IPS-NIHi11 (cell line): ENCODE measurements at places on chromosomes 2 and 18.
A peak's percentile ranks its signal among the peaks of the same experiment; 100 is the strongest.

GRCh38 chr2:187527262-187527661, 27.0 kb downstream of the TFPI start:
- DNase-seq, result no peak

GRCh38 chr2:171260471-171261424, 100.1 kb upstream of the TLK1 start:
- DNase-seq, result peak; percentile 38

DNA sequence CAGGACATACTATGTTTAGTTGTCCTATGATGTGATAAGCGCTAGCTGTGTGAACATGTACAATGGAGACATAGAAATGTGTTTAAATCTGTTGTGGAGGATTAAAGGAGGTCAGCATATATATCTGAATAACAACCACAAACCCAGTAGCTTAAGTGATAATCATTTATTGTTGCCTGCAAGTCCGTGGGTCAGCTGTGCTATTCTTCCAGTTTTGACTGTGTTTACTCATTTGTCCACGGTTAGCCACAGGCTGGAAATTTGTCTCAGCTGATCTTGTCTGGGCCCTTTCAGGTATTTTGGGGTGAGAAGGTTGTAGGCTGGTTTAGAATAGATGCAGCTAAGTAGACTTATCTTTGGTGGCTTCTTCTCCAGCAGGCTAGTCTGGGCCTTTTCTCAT, 110.4 kb downstream of the PARD3B start:
- no peak for DNase-seq

- DNase-seq, result no peak
Measured at GRCh38 chr18:62338446-62339105, 13.5 kb downstream of the TNFRSF11A start.

DNA sequence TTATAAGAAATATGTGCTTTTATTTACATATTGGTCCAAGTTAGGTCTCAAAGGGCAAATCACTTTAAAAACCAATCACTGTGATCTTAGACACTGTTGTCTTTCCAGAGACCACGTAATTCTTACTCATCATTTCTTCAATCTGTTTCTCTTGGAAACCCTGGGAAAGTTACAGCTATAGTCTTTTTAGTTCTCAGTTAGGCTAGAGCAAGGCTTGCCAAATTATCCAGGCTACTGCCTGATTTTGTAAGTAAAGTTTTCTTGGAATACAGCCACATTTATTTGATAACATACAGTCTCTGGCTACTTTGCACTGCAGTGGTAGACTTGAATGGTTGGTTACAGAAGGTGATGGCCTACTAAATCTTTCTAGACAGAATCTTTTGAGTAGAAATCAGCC, 106.0 kb downstream of the KIAA1328 start:
- no peak for DNase-seq

DNA sequence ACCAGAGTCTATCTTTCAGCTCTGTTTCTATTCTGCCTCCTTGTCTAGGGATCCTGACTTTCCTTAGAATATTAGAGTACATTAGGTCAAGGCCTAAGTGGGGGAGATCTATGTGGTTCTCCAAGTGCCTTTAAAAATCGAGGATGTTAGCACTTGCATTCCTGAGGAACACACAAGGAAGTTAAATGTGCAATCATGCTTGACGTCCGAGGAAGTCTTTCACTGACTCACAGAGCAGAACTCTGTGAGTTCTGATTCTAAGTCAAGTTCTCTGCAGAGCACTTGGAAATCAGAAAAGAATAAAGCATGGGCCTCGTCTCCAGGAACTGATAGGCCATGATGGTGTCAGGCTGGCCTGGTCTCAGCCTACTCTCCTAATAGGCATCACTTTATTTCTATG, 17.2 kb downstream of the FHOD3 start:
- no peak for DNase-seq

GRCh38 chr18:11963991-11964484, 17.3 kb upstream of the IMPA2 start:
- no peak for DNase-seq

- no peak for DNase-seq
Measured at GRCh38 chr2:84833481-84834150, 47.3 kb downstream of the TRABD2A start.

DNA sequence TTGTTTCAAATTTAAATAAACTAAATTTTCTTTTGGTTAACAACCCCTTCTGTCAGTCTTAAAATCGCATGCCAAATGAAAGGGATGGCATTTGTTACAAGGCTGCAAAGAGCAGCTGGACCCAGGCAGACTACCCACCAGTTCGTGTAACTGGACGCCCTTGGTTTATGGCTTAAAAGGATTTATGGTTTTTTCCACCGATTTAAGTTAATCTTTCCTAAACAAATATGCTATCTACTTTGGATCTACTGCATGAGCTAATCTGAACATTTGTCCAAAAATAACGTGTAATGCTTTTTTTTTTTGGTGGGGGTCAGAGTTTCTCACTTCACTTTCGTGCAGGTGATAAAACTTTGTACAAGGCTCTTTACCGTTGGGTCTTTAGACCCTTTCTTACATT, 62.9 kb downstream of the DIS3L2 start:
- no peak for DNase-seq

DNA sequence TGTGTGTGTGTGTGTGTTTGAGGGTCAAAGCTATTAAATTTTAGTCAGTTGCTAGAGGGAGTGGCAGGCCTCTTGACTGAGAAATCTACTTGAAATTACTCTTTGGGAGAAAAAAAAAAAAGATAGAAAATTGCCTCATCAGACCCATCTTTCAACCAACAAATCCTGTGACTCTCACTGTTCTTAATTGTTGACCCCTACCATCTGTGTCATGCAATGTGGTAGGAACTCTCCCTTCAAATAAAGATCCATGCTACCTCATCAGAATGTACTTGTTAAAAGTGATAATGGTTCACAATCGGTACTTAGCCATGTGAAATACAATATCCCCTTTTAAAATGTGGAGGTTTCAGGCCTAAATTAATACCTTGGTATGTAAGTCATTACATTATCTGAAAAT, 670.8 kb upstream of the FANCL start:
- DNase-seq, result no peak

- DNase-seq, result peak; percentile 72
Measured at GRCh38 chr18:13217466-13217961, 1.0 kb upstream of the LDLRAD4 start.

GRCh38 chr2:11058129-11058528, 97.1 kb upstream of the SLC66A3 start:
- DNase-seq, result no peak

DNA sequence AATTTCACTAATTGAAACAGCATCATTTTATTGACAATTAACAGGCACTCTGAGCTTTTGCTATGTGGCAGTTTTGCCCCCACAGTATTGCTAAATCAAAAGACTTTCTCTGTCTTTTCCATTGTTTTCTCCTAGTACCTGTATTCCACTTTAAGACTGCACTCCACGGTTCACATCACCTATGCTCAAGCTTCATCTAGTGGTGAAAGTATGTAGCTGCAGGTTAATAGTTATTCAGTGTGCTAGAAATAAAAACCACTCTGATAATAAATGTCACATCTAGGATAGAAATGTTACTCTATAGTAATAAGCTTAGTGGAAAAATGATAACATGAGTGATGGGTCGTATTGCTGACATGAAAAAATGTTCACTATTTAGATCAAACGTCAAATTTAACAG, 24.6 kb downstream of the ARL6IP6 start:
- DNase-seq, result peak; percentile 21

DNA sequence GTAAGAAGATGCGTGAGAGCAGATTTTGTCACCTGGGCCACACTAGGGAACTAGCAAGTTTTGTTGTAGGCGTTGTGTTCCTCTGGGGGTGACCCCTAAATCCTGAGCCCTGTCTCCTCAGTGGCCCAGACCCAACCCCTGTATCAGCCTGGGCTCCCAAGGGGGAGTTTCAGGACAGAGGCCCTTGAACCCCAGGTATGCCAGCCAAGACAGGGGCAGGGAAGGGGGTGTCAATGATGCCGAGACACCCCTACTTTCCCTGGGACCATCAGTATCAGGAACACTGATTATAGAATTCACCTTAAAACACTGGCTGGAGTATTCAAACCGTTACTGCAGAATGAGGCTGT, 39.1 kb upstream of the RPL31 start:
- no peak for DNase-seq

DNA sequence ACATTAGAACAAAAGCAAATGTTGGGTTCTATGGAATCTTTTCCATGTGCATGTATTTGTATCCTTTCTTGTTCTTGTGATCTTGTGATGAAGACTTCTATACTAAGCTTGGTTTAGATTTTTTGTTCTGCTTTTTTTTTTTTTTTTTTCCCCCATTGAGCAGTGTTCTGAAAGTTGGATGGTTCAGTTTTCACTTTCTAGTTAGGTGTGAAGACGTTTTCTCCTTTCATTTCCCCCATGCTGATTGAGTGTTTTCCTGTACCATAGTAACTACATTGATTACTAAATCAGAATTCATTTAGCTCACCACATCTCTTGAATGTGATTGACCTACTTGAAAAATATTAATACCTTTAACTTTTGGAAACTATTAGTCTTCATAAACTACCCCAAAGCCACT, 34.1 kb downstream of the NOP58 start:
- no peak for DNase-seq

GRCh38 chr18:61676773-61677434, 215.9 kb downstream of the RNF152 start:
- DNase-seq, result no peak

- no peak for DNase-seq
Measured at GRCh38 chr2:166343467-166343866, 32.3 kb downstream of the SCN9A start.
